ENCODE measurements at places on chromosomes 3 and 15.
A peak's percentile ranks its signal among the peaks of the same experiment; 100 is the strongest.

- no peak for DNase-seq
These were observed 104.3 kb downstream of the PPM1L start for GRCh38 chr3:160860346-160860745.

DNA sequence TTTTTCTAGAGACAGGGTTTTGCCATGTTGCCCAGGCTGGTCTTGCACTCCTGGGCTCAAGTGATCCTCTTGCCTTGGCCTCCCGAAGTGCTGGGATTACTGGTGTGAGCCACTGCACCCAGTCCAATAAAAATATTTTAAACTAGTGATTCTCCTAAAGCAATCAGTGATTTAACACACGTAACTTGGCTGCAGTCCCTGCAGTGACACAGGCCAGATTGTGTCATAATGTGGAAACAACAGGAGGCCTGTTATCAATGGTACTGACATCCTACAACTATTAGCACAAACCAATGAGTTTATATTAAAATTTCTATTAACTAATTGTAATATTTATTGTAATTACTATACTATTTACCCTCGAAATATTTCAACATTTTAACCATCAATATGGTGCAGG is 1.6 kb upstream of the SEC61A1 start:
- no peak for DNase-seq

GRCh38 chr3:109339197-109339596 is 1.9 kb upstream of the DPPA4 start:
- DNase-seq, result no peak

DNA sequence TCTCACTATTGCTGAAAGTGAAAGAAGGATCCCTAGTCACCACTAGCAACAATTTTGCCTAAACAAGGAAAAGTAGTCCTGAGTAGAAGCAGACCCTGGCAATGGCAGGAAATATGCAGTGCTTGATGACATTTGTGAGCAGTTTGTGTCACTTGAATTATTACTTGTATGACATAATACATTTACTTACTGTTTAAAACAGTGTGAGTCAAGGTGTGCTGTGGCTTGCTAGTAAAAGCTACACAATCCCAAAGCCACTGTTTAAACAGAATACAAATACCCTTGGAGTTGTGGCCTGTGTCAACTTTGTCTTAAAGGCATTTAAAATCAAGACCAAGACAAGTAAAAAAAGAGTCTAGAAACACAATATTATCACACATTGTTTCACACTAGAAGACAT is 775.4 kb downstream of the ROBO1 start:
- no peak for DNase-seq

DNA sequence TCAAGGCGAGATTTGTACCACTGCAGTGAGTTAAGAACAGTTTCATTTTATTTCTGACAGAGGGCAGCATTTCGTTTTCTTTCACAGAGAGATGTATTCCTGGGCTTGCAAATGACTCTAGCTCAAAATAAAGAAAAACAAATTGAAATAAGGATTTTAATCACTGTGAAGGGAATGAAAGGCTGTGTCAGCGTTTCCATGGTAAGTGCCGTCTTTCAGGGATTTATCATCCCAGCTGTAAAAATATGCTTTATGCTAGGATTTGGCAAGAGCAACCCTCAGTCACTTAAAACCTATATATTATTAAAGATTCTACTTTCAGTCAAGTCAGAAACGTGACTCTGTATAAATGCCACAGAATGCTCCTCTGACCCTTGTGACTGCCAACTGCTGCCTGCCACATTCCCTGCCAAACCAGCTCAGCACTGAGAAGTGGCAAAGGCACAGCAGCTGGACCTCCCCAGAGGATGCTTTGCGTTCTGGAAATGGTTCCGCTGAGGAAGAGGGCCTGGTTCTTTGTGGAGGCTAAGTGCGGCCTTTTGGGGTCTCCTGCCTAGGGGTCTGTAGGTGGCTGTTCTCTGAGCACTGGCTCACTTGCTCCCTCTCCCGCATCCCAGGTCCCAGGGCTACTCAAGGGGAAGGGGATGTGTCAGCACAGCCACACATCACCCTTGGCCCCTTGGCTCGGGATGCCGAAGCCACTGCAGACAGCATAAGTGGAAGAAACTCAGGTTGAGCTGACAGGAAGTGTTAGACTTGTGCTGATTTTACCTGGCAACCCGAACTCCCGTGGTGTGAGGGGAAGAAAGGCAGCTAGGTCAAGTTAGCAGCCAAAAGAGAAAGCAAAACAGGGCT is 56.6 kb upstream of the POMGNT2 start:
- peak; percentile 67 for DNase-seq

DNA sequence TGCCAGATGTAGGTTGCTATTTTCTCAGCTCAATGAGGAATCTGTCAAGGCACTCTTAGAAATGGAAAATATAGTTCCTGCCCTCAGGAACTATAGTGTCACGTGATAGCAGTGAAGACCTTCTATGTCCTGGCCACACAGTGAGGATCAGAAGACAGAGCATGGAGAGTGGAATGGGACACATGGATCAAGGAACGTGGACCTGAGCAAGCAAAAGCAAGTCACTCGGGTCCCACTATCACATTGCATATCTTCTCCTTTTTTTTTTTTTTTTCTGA is 21.2 kb downstream of the SMAD3 start:
- DNase-seq, result no peak

- DNase-seq, result no peak
These were observed 1.0 kb upstream of the ONECUT1 start for GRCh38 chr15:52790941-52791751.
